BJ (cell line): ENCODE measurements at places on chromosomes 2 and 18.

DNA sequence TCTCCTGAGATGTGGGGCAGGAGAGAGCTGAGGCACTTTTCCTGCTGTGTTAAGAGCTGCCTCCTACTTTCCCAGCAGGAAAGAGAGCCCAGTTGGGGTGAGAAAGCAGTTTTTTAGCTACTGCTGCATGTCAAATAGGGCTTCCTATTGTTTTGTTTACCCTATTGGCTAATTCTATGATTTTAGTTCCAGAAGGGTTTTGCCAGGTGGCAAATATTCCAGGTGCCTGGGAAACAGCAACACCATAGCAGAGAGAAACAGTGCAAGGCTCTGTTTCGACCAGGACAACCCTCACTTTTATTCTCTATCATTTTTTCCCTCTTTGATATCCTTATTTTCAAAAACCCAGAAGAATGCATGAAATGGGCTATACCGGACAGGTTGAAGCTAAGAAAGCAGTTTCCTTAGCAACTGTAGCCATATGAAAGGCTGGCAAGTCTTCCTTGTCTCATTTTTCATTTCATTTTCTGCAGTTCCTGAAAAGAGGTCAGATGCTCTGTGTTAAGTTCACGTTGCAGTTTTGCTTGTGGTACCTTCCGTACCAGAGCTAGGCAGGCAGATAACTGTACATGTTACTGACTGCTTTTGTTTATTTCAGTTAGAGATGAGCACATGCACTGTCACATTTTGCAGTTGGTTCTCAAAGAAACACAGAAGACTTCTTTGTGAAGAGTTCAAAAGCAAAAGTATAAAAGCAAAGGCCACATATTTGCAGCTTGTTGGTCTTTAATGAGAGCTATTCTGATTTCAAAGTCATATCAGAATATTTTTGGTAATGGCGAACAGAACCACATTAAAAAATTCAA, 84.8 kb downstream of the AQP4 start:
- no peak for DNase-seq

DNA sequence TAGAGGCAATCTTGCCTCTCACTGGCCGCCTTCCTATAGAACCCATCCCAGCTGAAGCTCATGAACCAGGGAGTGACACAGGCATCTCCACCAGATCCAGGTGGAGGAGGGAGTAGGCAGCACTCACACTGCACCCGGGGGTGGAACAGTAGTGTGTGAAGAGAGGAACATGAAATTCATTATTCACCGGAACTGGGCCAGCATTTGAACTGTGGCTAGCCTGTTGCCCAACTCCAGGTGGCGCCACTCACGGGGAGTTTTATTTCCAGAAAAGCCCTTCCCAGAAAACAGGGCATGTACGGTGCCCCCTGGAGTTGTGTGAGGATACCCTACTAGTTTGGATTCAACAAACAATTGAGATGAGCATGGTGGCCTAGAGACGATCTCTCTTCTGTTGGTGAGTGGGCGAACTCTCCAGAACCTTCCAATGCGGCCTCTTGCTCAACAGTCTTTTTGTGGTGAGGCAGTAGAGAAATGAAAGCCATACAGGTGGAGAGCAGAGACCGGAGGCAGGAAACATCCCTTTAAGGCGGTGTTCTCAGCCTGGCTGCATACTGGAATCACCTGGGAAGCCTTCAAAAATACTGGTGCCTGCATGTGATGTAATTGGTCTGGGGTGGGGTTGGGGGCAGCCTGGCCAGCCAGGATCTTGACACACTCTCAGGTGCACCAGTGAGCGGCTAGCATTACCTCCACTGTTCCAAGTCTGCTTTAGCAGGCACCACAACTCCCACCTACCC, 73.5 kb upstream of the NEDD4L start:
- no peak for DNase-seq

- DNase-seq: peak; percentile 0
Observed at GRCh38 chr2:118974103-118974993, 32.4 kb downstream of the MARCO start.

GRCh38 chr2:168062054-168062453, 185.3 kb downstream of the STK39 start:
- no peak for DNase-seq

DNA sequence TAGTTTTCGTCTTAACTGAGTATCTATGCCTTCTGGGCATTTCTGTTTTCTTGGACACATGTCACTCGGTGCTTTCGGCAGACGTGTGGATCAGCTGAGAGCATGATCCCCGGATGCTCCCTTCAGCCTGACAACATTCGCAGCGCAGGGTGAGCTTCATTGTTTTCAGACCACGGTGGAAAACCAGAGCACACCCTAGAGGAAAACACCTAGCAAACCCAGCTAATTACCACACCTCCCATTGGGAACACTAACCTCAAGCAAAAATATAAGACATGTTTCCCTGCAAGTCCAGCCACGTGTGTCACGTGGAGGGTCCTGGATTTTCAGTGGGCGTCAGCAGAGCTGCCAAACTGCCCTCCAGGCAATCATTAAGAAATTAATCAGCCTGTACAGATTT, 31.0 kb downstream of the ANKRD29 start:
- DNase-seq: no peak

DNA sequence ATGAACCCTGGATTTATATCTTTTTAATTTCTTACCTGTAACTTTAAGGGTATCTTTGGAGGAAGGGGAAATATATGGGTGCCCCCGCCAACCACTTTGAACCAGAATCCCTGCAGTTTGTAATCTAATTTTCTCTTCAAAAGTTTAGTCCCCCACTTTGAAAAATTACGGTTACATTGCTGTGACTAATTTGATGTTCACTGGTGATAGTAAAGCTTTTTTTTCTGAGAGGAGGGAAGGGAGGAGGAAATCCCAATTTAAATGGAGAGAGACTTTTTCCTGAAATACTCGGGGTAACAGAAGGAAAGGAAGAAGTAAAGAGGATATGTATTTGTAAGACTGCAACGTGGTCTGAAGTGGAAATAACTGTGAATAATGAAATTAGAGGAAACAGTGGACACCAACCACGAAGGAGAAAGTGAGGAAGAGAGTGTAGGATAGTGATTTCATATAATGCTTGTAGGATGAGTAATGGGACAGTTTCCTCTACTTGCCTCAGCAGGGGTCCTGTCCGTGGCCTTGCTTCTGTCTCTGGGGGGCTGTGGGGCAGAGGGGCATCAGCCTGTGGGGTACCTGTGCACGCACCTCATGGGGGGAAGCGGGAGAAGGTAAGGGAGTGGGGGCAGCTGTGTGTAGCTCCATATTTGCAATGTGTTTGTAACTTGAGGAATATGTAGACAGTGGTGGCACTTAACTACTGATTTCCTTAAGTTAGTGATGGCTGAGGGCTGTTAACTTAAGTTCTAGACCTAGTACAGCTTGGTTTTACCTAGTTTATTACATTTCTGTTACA, 161.1 kb downstream of the LTBP1 start:
- no peak for DNase-seq

GRCh38 chr2:149877913-149878312, 290.3 kb upstream of the MMADHC start:
- DNase-seq: no peak

DNA sequence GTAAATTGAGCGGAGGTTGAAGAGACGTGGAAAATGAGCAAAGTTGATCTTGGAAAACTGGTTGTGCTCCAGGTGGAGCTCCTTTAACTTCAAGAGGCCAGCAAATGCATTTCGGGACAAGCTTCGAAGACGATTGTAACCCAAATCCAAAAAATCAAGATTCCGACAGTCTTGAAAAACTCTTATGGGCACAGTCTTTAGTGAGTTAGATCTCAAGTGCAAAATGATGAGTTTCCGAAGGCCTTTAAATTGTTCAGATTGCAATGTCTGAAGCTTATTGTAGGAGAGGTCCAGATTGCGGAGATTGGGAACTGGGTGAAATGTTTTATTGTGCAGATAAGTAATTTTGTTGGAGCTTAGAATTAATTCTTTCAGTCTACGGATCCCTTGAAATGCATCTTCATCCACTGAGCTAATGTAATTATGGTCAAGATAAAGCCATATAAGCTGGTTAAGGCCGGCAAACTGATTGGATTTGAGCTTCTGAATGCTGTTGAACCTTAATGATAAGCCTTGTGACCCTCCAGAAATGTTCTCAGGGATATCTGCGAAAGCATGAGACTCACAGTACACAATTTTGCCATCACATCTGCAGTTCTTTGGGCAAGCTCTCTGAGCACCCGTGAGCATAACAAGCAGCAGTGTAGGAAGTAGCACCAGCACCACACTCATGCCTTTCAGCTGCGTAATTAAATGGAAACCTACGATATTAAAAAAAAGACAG, 2.9 kb downstream of the LRRTM4 start:
- DNase-seq: no peak

DNA sequence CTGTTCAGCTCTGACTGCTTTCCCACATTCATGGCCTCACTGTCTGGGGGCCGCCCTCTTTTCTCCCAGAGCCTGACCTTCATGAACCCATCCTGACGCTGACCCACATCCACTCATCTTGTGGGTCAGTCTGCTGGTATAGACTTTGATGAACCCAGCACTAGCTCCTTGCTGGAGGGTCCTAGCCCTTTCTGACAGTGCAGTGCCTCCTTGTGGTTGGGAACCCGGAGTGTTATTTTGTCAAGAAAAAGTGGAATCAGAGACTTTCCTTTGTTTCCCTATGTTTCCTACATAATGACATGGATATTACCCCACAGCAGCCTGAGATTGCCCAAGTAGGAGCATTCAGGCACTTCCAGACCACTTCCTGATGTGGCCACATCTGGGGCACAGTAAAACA, 19.3 kb upstream of the OSR1 start:
- DNase-seq: no peak

DNA sequence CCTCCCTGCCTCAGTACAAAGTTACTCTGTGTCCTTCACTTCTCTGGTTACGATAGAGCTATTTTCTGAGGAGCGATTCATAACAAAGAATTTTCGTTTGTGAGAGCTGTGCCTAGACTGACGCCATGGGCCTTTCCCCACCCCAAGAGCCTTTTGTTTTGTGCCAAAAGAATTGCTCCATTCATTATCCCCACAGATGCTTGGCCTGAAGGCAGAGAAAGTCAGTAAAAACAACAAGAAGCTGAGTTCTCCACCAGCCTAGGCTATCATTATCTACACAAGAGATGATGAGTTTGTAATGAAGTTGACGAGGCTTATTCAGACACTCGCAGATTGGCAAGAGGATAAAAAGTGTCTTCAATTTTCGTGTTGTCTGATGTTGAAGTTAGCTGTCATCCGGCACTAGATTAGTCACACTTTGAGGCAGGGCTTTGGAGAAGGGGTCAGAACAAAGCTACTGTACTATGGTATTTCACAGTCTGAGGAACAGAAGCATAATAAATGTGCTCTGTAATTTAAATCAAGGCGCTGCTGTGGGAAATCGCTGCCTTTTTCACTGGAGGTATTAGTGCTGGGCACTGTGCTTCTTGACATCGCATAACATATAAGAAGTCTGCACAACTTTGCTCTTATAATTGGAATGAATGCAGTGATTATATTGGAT, 278.4 kb upstream of the FIGN start:
- DNase-seq: no peak

DNA sequence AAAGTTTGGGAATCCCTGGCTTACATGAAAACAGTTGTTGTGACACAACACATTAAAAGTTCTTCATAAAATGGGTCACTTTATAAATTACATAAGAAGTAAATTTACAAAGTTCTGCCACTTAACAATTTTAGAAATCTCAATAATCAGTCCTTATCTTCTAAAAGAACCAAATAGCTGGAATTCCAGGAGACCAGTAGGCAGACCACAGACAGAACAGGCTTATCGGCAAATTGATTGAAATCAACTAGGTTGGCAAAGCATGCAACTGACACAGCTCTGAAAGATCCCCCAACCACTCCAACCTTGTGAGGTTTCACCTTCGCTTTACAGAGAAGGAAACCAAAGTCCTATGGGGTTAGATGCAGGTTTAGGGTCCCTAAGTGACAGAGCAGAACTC, 103.0 kb downstream of the DNER start:
- DNase-seq: no peak

DNA sequence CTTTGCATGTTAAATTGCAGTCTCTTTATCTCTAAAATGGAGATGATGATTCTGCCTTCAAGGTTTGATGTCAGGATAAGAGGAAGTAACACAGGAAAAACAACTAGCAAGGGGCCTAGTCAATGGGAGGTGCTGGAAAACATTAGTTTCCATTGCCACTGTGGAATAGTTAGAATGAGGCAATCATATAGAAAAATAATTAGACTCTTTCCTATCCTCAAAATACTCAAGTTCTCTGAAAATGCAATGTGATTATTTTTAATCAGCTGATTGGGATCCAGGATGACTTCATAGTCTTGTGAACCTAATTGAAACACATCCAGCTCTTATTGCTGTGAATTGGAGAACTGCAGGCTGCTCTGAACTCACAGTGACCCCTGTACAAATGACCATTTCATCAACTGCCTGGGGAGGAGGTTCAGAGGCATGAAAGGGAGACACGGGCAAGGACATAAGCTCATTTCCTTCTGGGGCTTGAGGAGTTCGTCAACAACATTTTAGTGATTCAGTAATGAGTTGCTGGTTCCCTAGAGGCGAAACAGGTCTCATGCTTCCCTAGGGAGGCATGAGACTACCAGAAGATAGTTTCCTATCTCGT, 422.5 kb downstream of the LPIN1 start:
- peak; percentile 51 for DNase-seq

DNA sequence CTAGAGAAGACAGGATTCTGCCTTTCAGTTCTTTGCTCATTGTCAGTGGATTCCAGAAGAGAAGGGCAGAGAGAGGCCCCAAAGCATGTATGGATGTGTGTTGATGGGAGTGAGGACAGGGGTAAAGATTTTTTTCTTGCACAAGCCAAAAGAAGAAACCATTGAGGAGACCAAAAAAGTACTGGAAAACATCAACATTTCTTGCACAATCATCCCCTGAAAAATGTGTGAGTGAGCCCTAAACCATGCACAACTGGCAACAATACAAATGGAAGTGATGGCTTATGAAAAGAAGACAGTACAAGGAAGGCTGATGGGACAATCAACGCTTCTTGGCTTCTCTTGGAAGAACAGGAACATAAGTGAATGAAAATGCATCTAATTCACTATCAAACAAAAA, 5.6 kb upstream of the SMAD7 start:
- DNase-seq: peak; percentile 60

DNA sequence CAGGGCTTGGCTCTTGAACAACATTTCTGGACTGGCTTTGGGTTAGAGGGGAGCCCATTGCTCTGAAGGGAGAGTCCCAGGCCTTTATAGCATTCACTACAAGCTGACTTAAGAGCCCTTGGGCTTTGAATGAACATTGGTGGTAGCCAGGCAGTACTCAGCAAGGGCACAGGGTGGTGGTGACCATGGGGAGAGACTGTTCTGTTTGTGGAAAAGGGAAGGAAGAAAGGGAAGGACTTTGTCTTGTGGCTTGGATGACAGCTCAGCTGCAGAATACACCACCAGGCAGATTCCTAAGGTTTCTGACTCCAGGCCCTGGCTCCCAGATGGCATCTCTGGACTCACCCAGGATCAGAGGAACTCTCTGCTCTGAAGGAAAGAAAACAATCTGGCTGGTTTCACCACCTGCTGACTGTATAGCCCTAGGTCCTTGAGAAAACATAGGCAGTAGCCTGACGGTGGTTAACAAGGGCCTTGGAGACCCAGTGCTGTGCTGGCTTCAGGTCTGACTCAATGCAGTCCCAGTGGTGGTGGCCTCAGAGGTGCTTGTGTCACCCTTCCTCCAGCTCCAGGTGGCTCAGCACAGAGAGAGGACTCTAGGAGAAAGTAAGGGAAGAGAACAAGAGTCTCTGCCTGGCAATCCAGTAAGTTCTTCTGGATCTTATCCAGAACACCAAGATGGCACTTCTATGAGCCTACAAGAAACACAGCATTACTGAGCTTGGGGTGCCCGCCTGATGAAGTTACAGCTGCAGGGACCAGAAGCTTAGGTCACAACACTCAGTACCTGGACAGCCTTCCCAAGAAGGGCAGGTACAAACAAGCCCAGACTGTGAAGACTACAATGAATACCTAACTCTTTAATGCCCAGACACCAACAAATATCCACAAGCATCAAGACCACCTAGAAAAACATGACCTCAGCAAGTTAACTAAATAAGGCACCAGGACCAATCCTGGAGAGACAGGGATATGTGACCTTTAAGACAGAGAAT, 16.4 kb upstream of the ABCB11 start:
- DNase-seq: no peak
